ENCODE measurements at places on chromosomes 2 and 18. TPM values are rescaled to one million over a fixed set of nuclear protein-coding genes. Genes with fewer than 3 reads are reported as not detected.

DNA sequence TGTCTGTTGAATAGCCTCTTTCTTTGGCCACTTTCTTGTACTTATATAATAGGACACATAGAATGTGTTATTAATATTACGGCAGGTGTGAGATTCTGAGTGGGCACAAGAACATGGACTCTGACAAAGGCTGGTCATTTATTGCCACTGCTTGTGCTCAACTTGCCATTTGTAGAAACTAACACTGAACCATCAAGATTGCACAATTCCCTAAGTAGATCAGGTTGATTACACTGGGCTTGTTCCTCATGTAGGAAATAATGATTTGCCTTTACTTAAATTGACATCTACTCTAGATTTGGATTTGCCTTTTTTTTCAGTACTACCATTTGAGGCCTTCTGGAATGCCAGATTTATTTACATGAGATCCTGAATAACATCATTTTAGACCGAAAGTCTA lies 342.7 kb upstream of the CWC22 start:
- no peak overlapping the region for H3K4me3 ChIP-seq
- no peaks in the 10 kb centered on the region for H3K4me1 ChIP-seq
- no peaks in the 10 kb centered on the region for H3K36me3 ChIP-seq
- H3K27ac ChIP-seq: no peak overlapping the region

SRD5A2 gene
- total RNA-seq: not detected

DNA sequence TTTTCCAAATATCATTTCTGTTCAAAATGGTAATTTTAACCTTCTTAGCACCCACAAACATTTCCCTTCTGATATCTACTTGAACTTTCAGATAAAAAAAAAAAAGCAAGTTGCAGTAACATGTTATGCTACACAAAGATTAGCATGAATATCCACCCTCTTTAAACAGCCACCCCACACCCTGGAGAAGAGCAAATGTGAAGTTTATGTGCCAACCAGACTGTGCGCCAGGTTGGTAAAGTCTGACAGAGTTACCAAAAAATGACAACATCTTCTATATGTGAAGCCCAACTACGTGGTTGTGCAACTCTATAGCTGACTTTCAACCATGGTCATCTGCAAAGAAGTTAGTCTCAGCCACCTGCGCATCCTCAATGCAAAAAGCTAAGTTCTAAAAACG lies 62.6 kb downstream of the BCL11A start:
- H3K27ac ChIP-seq: no peak overlapping the region
- DNase-seq: no peak
- no peaks in the 10 kb centered on the region for H3K27me3 ChIP-seq
- H3K4me1 ChIP-seq: no peaks in the 10 kb centered on the region
- no peaks in the 10 kb centered on the region for H3K36me3 ChIP-seq
- H3K4me3 ChIP-seq: no peak overlapping the region

ABCG8 gene
- total RNA-seq: 0.15 TPM

DNA sequence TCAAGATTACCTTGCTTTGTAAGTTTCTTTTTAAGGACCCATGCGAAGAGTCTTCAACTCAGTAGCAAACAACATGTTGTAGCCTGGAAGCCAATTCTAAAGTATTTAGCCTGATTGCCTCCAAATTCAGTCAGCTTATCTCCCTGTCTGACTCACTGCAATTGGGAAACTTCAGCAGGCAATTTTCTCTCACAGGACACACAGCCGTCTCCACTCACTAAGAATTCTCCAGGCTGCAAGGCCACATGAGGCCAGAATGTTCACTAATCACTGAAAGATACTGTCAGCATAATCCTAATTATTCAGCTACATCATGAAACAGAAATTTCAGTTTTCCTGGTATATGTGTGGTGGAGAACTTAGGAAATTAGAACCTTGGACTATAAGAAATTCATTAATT lies 78.1 kb upstream of the PDE1A start:
- DNase-seq: no peak
- H3K27ac ChIP-seq: no peak overlapping the region
- H3K36me3 ChIP-seq: no peaks in the 10 kb centered on the region
- no peaks in the 10 kb centered on the region for H3K4me1 ChIP-seq
- H3K4me3 ChIP-seq: no peak overlapping the region
- no peaks in the 10 kb centered on the region for H3K27me3 ChIP-seq

AOX1 gene
- total RNA-seq: 111 TPM

DNA sequence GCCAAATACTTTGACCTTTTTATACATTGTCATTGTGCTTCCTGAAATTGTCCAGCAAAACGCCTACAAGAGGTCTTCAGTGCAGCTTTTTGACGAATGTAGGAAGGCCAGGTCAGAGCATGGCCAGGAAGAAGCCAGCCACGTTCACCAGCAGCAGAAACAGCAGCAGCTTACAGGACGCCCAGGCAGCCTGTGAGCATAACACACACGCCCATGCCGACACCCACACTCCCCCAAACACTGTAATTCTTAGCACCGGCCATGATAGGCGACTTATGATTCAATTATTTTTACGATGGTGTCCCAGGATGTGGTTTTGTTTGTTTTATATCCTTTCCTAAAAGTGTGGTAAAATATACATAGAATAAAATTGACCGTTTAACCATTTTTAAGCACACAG lies 249.1 kb upstream of the SALL3 start:
- no peaks in the 10 kb centered on the region for H3K4me1 ChIP-seq
- DNase-seq: no peak
- no peaks in the 10 kb centered on the region for H3K27me3 ChIP-seq
- H3K27ac ChIP-seq: no peak overlapping the region
- H3K36me3 ChIP-seq: no peaks in the 10 kb centered on the region
- H3K4me3 ChIP-seq: no peak overlapping the region

DYNC2LI1 gene
- 52.1 TPM for total RNA-seq

DNA sequence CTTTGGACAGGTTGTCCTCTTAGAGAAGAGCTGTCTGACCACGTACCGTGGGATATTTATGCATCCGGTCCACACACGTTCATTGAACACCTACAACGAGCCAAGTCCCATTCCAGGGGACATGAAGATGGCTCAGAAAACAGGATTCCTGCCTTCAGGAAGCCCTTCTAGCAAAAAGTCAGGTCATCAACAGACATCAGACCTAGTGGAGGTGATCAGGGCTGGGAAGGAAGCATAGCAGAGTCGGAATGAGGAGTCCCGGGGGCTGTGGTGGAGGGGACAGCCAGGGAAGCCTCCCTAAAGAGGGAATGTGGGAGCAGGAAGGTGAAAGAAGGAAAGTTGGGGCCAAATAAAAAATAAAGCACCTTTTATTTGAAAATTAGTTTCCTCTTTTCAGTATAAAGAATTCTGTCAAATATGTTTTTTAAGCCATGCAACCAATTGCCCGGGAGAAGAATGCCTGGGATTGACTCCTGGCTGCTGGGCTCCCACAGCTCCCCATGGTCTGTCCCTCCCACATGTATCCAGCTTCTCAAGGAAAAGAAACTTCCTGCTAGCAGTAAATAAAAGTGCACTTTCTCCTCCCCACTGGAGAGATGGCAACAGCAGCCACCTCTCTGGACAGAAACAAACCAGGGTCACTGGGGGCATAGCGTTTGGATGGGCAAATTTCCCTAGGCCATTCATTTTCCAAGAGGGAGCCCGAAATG lies 144.8 kb downstream of the SMAD7 start:
- peak overlapping the region; percentile 61 for H3K27ac ChIP-seq
- no peaks in the 10 kb centered on the region for H3K4me1 ChIP-seq
- DNase-seq: no peak
- H3K36me3 ChIP-seq: no peaks in the 10 kb centered on the region
- no peaks in the 10 kb centered on the region for H3K27me3 ChIP-seq

DNA sequence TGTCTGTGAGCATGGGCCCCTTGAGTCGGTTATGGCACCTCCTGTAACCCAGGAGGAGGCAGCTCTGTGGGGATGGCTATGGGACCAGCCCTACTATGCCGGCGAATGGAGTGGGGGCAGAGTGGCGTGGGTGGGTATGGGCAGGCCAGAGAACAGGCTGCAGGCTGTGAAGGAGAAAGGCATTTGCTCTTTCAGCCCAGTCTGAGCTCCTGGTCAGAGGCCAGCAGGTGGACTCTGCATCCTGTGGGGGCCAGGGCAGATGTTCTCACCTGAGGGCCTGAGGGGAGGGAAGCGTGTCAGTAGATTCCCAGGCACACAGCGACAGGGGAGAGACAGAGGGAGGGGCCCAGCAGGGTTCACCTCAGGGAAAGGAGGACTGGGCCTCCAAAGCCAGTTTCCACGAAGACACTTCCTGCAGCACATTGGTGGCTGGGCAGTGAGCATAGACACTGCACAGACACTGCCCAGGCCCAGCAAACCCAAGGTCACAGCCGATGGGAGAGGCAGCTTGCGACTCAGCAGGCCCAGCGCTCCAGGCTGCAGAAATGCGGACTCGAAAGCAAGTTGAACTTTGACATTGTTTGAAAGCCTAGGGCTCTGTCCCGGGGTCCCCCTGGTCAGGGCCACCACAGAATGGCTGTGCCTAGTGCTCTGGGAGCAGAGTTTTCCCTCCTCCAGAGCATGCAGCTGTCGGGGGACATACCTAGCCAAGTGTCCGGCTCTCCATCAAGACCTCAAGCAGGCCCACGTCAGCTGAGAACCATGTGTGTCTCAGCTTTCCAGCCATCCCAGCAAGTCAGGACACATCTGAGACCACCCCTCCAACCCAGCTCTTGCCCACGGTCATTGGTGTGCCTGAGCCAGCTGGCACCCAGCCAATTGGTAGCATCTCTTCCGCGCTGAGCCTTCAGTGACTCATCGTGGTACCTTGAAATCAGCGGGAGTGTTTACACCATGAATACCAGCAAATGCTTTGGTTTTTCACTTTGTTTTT lies 53.8 kb downstream of the TGOLN2 start:
- H3K4me3 ChIP-seq: no peak overlapping the region
- H3K27me3 ChIP-seq: no peaks in the 10 kb centered on the region
- H3K4me1 ChIP-seq: peaks cover 12% of the 10 kb centered on the region
- peak; percentile 76 for DNase-seq
- no peaks in the 10 kb centered on the region for H3K36me3 ChIP-seq

DNA sequence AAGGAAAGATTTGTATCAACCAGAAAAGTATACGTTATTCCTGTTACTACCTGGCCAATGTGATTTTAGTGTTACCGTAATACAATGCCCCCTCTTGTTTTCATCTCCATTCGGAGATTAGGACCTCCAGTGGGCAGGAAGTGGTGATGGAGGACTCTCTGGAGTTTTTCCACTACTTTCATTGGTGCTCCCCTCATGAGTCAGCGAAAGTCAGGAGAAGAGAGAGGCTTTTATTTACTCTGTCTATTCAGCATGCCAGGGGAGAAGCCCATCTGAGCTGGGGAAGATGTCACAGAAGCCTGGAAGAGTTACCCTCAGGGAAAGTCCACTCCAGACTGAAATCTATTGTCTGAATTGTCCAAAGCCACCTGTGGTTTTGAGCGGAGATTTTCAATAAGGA lies 88.2 kb upstream of the THUMPD2 start:
- no peak overlapping the region for H3K27ac ChIP-seq
- H3K27me3 ChIP-seq: no peaks in the 10 kb centered on the region
- H3K4me1 ChIP-seq: no peaks in the 10 kb centered on the region

DNA sequence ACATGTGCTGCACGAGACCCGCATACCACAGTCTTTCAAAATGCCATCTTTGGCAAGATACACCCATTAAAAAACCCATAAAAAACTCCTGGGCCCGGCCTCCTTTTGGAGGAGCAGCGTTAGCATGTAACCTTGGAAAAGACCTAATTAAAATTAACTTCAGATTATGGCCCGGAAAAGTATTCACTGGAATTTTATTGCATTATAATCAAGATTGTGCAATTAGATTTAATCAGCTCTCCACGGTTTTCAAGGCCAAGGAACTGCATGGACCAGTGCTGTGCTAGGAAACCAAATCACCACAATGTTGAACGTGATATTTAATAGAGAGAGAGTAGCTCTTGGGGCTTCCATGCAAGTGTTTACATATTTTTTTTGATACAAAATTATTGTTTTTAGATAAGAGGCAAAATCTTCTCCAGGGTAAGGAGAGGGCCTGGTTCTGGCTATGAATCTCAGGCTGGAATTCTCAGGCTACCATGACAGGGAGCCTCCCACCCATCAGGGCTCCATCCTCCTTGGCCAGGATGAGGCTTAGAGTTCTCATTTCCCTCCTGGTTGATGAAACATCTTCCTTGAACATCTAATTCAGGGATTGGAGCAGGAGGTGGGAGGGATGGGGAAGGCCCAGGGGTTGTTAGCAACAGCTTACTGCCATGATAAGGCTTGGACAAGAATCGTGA lies 82.0 kb upstream of the TTC39C start:
- peaks cover 6% of the 10 kb centered on the region for H3K4me1 ChIP-seq
- DNase-seq: no peak
- no peaks in the 10 kb centered on the region for H3K27me3 ChIP-seq

DNA sequence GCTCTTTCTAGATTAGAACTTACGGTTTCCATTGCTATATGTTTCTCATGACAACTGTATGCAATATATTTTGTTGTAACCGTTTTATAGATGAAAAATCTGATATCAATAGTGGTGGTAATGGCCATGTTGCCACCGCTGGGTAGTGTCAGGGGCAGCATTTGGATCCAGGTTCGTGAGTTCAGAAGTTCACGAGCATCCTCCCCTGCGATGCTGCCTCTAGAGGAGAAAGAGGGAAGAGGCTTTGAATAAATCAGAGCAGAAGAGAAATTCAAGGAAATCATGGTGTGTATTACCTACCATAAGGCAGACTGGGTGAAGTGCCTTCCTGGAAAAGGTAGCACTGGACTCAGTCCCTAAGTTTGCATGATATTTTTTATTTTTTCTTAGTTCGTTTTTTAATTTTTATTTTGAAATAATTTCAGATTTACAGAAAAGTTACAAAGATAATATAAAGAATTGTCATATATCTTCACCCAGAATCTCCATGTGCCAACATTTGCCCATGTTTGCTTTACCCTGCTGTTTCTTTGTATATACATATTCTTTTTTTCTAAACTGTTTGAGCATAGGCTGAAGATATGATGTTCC lies 3.3 kb upstream of the ZBTB7C start:
- H3K4me3 ChIP-seq: no peak overlapping the region
- DNase-seq: no peak
- no peaks in the 10 kb centered on the region for H3K27me3 ChIP-seq
- no peaks in the 10 kb centered on the region for H3K4me1 ChIP-seq
- H3K27ac ChIP-seq: no peak overlapping the region

GRCh38 chr2:127820080-127820668 lies 9.2 kb upstream of the WDR33 start:
- H3K27ac ChIP-seq: no peak overlapping the region
- H3K36me3 ChIP-seq: no peaks in the 10 kb centered on the region
- H3K27me3 ChIP-seq: no peaks in the 10 kb centered on the region
